Mesothelial cell of epicardium (in vitro differentiated cells): ENCODE measurements at places on chromosomes 3 and 15. TPM values are rescaled to one million over a fixed set of nuclear protein-coding genes. Genes with fewer than 3 reads are reported as not detected.

GRCh38 chr3:151305060-151305774 is 11.4 kb downstream of the GPR87 start:
- DNase-seq: peak; percentile 40

DNA sequence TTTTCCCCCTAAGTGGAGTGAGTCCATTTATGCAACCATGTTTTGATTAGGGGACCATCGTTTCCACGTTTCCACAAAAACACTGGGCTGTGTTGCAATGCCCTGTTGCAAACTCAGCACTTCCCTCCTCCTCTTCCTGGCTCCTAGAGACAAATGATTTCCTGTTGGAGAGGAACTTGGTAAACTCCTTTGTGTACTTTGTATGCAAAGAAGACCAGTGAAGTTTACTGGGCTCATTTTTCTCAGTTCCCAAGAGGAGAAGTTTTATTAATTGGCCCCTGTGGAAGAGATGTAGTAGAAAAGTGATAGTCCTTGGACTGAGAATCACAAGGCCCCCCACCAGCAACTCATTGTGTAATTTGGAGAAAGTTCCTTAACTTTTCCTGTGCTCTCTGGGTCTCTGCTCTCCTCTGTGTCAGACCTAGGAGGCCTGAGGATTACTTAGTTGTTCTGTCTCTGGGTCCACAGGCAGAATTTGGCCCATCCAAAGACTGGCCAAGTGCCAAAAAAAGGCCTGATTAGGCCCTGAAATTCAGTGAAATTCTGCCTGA is 95.0 kb downstream of the ATG7 start:
- no peak for DNase-seq

DNA sequence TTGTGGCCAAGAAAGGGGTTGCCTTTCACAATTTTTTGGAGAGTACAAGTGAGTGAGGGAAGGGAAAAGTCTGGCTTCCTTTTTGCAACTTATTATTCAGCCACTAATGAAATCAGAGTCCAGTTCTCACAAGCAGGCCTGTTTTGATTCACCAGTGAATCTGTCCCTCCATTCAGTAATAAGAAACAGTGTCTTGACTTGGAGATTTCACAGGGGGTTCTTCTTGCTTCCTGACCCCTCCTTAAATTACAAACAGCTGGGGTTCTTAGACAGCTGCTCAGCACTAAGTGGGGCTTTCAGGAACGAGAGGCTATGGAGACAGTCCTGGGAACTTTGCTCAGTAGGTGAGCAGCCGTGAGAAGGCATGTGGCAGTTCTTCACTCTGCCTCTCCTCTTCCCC is 24.5 kb downstream of the SEMA3G start:
- no peak for DNase-seq

DNA sequence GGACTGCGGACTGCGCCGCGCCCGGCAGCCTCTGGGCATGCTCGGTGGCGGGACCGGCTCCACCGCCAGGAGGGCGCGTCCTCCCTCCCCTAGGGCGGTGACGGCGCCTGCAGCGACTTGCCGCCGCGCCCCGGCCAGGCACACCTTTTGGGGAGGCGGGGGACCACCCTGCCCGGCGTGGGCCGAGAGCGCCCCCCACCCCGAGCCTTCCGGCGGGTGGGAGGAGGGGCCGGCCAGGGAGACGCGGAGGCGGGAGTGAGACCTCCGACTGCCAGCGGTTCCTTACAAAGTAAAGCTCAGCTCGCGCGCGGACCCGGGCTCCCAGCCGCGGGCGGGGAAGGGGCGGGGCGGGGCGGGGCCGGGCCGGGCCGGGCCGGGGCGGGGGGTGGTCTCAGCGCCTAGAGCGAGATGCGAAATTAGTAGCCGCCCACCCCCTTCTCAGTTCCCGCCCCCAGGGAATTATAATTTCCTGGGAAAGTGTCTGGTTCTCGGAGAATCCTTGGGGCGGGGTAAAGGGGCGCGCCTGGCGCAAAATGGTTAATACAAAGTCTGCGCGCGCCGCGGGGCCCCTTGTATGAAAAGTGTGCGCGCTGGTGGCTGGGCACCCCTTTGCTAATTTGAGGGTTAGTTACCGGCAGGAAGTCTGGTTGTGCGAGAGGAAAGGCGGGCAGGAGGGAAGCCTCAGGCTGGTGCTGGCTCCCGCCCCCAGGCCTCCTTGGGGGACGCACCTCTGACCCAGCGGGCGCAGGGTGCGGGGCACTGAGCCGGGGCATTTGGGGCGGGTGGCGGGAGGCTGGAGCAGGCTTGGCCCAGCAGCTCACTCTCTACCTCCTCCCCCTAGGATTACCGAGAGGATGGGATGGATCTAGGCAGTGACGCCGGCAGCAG is 224.8 kb upstream of the IL12A start:
- peak; percentile 81 for DNase-seq

The OXSR1 gene
- 42.3 to 43.2 TPM (median 42.6 TPM) in 3 replicates for total RNA-seq

DNA sequence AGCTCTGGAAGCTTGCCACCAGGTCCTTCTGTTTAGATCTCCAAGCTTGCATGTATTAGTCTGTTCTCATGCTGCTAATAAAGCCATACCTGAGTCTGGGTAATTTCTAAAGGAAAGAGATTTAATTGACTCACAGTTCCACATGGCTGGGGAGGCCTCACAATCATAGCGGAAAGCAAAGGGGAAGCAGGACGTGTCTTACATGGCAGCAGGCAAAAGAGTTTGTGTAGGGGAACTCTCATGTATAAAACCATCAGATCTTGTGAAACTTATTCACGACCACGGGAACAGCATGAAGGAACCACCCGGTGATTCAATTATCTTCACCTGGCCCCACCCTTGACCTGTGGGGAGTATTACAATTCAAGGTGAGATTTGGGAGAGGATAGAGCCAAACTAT is 147.0 kb upstream of the PROK2 start:
- no peak for DNase-seq

DNA sequence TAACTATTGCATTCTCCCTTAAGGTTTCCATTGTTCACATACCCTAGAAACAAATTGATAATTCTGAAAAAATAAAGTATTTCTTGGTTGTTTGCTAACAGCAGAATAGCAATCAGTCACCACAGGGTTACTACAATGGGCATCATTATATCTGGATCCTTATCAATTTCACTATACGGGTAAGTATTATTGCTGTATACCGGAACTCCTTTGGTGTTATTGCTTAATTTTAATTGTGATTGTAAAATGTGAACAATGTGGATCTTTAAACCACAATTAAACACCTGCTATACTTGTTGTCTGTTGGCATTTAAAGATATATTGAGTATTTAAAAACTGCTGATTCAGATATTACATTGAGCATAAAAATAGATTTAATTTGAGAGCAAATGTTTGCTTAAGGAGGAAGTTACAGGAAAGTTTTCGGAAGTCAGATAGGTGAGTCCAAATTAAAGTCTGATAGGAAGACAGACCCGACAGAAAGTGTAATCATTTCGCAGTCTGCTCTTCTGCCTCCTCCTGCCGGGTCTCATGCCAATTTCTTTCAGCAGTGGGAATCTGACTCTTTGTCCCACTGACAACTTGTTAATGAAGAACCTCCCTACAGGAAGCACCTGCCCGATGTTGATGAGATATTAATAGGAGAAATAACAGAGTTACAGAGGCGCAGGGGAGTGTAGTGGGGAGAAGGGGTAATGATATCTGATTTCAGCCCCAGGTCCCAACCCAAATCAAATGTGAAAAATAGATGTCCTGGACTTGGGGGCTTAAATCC is 169.7 kb upstream of the TBC1D5 start:
- DNase-seq: no peak

The TERC gene
- 4.7 to 11.8 TPM (median 6.5 TPM) in 3 replicates for total RNA-seq

The SSUH2 gene
- total RNA-seq: 1.3 to 1.4 TPM (median 1.3 TPM) in 3 replicates

DNA sequence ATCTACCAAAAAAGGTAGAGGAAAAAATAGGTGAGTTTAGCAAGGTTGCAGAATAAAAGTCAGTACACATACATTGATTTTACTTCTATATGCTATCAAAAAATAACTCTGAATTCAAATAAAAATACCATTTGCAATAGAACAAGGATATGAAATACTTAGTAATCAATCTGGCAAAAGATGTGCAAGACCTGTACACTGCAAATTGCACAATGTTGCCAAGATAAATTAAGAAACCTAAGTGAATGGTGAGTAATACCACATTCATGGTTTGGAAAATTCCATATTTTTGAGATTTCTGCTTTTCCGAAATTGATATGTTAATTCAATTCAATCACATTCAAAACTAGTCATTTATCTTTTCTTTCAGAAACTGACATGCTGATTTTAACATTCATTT is 464.8 kb downstream of the EPHA3 start:
- no peak for DNase-seq

- no peak for DNase-seq
Observed at GRCh38 chr3:53170325-53171063, 9.5 kb downstream of the PRKCD start.
